ENCODE measurements at places on chromosomes 6 and 20. TPM values are rescaled to one million over a fixed set of nuclear protein-coding genes. Genes with fewer than 3 reads are reported as not detected.

Gene BNIP5
- total RNA-seq = not detected

Gene PNPLA1
- not detected for total RNA-seq

Gene BLTP3A
- 4.6 TPM for total RNA-seq

Gene REM1
- 0.10 TPM for total RNA-seq

Gene OTOR
- not detected for total RNA-seq

Gene FRK
- total RNA-seq = 1.4 TPM

Gene STMND1
- not detected for total RNA-seq

Gene TENT5A
- 1.1 TPM for total RNA-seq

Gene ALDH8A1
- total RNA-seq = 0.40 TPM

Gene TCF19
- total RNA-seq = 13.2 TPM

Gene ULBP3
- 4.0 TPM for total RNA-seq

Gene PIM1
- total RNA-seq = 20.7 TPM

Gene FNDC1
- 0.07 TPM for total RNA-seq

Gene ZBTB46
- 0.59 TPM for total RNA-seq

Gene ZNF334
- not detected for total RNA-seq

Gene BPIFB2
- not detected for total RNA-seq

Gene TBX18
- total RNA-seq = 18.6 TPM

Gene CUL9
- 8.3 TPM for total RNA-seq

Gene C20orf96
- 10.9 TPM for total RNA-seq

Gene NMBR
- total RNA-seq = not detected

Gene SFTA2
- total RNA-seq = not detected

Gene TDRD6
- total RNA-seq = not detected

Gene PIGT
- 96.2 TPM for total RNA-seq

Gene RALGAPB
- 16.2 TPM for total RNA-seq

Gene HTR1B
- not detected for total RNA-seq

Gene CNKSR3
- total RNA-seq = 5.9 TPM

Gene PLEKHG1
- total RNA-seq = 0.40 TPM

Gene RPP21
- total RNA-seq = 73.9 TPM

Gene TFAP2D
- not detected for total RNA-seq

Gene KIF6
- total RNA-seq = 0.48 TPM

Gene MATN4
- 0.08 TPM for total RNA-seq

Gene AGER
- 1.7 TPM for total RNA-seq

Gene PAK5
- not detected for total RNA-seq

Gene RBPJL
- not detected for total RNA-seq

Gene ZBTB22
- 3.8 TPM for total RNA-seq

Gene SOX4
- 16.3 TPM for total RNA-seq

Gene CNR1
- total RNA-seq = 0.33 TPM

Gene NDUFAF5
- total RNA-seq = 34.0 TPM

Gene PAX1
- not detected for total RNA-seq

Gene ZNF341
- total RNA-seq = 4.4 TPM

Gene FOXP4
- total RNA-seq = 21.6 TPM

Gene SLC2A10
- total RNA-seq = not detected

Gene TGM2
- total RNA-seq = 410 TPM

Gene FAXC
- total RNA-seq = 6.5 TPM

Gene ZNF311
- total RNA-seq = 0.37 TPM

Gene ZC2HC1B
- total RNA-seq = not detected

Gene SAPCD1
- 4.1 TPM for total RNA-seq

Measured in A549 treated with CpdA at 1 μM for 4 hours (cell line).